ENCODE measurements at places on chromosomes 11 and 22.
A peak's percentile ranks its signal among the peaks of the same experiment; 100 is the strongest.

DNA sequence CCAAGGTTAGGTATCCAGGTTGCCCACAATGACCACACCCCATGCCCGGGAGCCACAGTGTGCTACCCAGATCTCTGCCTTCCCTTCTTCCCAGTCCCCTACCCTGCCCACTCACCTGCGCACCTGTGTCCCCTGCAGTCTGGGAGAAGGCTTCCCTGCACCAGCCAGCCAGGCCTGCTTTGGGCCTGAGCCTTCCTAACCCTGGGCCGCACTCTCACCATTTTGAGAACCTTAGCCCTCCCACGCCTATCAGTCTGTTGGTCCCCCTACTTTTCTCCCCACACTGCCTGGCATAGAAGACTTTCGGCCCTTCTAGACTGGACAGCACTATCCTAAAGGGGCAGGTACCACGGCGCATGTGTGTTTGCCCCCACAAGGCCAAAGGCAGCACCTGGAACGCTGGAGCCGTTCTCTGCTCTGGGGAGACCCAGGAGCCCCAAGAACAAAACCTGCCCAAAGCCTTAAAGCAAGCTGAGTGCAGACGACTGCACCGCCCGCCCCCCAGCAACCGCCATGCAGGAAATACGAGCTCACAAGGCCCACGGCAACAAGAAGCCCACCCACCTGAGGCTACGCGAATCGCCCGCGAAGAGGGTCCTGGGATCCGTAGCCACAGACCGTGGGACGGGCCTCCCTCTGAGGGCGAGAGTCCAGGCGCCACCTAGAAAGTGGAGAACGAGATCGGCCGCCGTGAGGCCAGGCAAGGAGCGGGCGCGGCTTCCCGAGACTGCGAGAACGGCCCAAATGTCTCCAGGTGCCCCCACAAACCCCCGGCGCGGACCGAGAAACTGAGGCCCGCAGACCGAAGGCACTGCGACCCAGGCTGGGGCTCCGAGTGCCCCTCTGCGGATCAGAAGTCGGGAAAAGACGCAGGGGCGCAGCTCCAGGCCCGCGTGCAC, 546 bp downstream of the GNB1L start:
- no peak for DNase-seq

DNA sequence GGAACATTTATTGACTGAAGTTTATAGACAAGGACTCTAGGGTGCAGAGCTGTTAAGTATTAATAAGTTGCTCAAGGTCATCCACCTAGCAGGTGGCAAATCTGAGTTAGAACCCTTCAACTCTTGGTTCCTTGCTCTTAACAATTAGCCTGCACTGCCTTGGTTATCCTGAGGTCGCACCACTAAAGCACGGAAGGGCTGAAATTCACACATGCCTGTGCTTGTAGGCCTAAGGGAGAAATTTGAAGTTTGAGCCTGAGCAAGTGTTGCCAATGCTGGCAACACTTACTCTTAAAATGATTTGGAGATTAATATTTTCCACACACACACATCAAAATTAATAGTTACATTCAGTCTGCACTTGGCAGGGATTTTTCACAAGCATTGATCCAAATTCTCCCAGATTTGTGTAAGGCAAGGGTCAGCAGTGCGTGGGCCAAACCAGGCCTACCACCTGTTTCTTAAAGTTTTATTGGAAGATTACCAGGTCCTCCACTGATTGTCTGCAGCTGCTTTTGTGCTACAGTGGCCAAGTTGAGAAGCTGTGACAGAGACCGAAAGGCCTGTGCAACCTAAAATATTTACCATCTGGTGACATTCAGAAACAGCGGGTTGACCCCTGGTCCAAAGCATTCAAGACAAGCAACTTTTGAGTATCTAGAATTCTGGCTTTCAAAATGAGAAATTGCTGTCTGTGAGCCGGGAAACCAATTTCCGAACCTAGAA, 16.3 kb downstream of the APOL5 start:
- DNase-seq = no peak

- DNase-seq = no peak
Measured at GRCh38 chr22:35564975-35565867, 24.6 kb downstream of the RASD2 start.

DNA sequence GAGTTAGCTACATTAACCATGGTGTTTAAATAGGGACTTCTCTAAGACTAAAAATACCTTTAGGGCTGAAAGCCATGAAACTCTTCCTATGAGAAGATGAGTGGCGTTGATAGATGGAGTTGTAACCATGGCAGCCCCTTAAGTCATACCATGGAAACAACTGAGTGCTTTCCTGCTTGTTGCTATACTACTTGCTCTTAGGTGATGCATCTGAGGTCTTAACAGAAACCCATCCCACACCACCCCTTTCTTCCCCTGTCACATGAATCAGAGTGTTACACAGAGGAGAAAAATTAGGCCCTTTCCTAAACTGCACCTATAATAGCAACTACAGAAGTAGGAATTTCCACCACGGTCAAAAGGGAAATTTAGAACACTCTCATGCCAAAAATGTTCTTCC, 64.3 kb upstream of the ZC3H12C start:
- DNase-seq = no peak

DNA sequence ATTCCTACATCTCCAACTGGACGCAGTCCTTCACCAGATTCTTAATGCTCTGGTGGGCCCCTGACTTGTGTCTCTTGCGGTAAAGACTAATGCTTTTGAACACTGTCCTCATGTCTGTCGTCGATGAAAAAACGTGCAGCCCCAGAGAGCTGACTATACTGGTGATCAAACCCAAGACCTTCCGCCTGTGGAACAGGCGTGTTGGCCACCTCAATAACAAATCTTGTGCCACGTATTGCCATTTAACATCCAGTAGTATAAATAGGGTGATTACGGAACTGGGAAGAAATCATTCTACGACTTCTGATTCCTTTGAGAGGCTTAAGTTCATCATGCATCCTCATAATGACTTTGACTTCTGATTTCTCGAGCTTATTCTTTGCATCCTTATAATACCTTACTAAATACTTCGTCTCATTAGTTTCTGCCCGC, 45.6 kb downstream of the OR4D9 start:
- no peak for DNase-seq

DNA sequence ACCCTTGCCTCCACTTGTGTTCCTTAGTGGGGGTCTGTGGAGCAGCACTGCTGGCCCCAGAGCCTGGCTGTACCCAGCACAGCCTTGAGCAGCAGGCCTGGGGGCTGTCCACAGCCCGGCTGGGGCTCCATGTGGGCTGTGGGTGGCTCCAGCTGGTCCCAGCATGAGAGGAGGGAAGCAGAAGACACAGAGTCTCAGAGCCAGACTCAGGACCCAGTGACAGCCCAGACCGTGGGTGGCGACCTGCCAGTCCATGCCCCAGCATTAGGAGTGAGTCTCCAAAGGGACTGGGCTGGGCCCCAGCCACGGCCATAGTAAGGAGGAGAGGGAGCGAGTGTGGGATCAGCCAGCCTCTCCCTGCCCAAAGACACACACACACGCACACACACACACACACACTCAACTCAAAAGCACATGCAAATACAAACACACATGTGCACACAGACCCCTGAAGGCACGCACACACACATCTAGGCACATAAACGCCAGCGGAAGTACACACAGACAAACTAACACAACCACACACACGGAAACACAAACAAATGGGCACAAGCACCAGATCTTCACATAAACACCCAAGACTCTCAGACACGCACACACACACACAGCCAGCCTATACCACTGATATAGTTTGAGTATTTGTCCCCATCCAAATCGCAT, 16.7 kb upstream of the LRRC10B start:
- DNase-seq = no peak

DNA sequence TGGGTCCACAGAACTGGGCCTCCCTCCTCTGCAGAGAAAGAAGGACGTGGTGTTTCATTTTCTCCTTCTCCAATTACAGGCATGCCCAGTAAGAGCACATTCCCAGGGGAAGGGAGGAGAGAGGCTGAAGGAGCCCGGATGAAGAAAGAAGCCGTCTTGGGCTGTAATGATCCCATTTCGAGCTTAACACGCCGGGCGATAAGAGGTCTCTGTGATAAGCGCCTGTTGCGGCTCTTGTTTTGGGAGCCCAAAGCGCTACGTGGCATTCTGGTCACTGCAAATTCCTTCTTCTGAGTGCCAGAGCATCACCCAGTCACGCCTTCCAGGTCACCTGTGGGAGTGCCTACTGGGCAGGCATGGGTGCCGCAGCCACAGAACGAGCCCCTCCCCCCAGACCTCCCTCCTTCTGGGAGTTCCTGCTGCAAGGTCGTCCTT, 57.5 kb downstream of the ANO1 start:
- DNase-seq = no peak

DNA sequence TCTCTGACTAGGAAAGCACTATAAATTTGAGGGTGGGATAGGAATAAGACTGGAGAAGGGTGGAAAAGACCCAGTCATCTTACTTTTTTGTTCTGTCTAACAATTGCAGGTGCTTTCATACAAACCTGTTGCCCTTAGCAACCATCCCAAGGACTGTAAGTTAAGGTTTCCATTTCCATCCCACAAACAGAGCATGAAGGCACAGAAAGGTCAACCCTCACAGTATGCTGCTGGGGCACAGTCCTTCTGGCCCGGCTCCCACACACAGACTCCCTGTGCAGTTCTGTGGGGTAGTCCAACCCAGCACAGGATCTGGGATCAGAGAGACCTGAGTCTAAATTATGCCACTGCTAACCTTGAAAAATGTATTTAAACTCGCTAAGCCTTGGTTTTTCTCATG, 38.4 kb upstream of the ETS1 start:
- DNase-seq = no peak

- no peak for DNase-seq
Measured at GRCh38 chr11:4454021-4454420, 4.9 kb downstream of the OR52K2 start.

DNA sequence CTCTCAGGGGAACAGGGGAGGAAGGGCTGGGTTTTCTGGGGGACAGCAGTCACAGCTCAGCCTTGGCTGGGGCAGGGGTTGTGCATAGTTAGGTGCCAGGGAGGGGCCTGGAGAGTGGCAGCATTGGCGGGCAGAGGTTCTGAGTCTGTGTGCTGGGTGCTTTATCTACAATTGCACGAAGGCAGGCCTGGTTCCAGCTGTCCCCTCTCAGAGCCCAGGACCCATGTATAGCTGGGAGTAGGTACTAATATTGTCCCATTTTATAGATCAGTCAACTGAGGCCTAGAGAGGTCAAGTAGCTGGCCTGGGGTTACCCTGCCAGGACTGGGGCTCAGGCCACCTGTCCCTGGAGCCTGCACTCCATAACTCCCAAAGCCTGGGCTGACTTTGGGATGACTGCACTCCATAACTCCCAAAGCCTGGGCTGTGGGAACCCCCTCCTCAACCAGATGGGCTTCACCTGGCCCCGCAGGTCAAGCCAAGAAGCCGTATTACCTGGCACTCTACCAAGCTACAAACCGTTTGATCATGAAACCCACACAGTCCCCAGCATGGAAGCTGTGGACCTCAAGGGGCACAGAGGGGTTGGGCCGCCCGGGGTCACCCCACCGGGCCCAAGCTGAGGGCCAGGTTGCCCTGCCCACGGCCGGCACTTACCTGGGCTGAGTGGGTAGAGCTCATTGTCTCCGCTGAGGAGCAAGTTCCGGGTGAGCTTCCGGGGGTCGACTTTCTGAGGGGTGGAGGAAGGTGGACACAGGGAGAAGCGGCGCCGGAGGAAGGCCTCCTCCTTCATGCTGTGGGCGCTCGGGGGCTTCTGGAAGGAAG, 36.5 kb downstream of the OSBPL5 start:
- DNase-seq = peak; percentile 62

DNA sequence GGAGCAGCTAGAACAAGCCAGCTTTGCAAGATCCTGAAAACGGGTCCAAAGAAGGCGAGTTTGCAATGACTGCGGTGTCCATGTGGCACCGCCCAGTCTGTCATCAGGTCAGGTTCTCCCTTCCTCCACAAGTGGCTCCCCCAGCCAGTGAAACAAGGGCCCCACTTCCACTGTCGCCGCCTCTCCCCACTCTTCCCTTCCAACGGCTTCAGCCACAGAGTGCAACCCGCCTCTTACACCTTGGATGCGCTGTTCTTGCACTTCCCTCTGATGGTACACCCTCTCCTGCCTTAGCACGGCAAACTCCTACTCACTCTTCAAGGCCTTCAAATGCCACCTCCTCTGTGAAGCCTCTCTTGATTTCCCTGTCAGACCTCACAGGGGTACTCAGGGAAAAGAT, 10.8 kb upstream of the TCF20 start:
- peak; percentile 48 for DNase-seq

DNA sequence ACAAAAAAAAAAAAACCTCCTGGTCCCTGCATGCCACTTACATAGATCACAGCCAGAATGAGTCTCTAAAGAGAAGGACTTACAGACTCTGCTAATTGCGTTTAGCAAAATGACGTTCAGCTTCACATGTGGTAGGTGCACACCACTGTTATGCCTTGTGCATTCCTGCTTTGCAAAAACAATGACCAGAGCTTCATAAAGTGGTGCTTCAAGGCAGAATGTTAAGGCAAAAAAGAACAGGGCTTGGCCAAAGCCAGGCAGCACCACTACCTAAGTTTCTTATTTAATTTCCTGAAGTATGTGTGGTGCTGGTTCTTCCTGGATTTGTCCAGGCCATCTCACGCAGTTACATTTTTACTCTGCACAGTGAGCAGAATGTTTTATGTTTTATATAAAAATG, 85.2 kb downstream of the GALNT18 start:
- no peak for DNase-seq

DNA sequence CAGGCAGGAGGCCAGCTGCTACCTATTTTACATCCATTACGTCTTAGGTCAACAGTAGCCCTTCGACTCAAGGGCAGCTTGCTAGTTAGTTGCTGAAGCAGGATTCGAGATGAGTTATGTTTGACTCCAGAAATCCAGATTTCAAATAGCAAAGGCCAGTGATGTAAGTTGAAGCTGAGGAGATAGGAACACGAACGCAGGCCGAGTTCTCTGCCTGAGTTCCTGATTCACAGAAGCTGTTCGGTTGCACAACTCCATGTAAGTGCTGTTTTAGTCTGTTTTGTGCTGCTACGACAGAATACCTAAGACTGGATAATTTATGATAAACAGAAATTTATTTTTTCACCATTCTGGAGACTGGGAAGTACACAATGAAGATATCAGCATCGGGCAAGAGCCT, 111.2 kb downstream of the SLC1A2 start:
- DNase-seq = no peak

GRCh38 chr22:17972385-17973191, 51.8 kb downstream of the MICAL3 start:
- DNase-seq = no peak

GRCh38 chr22:30286813-30287647, 2.3 kb downstream of the CASTOR1 start:
- peak; percentile 81 for DNase-seq

DNA sequence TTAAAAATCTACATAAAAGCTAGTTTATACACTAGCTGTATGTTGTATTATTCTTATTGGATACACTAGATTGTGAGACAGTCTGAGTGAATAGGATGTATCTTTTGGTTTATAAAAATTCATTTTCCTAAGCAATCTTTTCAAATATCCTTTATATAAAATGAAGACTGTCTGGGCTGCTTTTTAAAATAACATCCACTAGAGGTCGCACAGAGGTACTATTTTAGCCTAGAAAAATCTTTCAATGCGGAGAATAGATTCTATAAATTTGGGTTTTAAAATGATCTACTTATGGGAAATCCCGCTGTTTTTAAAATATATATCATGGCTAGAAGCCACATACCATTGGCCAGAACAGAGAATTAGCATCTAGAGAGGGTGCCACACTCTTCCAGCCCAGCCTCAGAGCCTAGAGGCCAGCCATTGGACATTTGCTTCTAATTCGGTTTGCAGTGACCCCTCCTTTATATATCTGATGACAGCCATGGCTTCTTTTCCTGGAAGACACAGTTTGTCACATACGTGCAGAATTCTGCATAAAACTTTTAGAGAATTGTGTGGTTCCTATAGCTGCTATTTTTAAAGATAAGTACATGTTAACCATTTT, 7.3 kb downstream of the C11orf97 start:
- DNase-seq = no peak
